ENCODE measurements at places on chromosomes 2 and 18.

DNA sequence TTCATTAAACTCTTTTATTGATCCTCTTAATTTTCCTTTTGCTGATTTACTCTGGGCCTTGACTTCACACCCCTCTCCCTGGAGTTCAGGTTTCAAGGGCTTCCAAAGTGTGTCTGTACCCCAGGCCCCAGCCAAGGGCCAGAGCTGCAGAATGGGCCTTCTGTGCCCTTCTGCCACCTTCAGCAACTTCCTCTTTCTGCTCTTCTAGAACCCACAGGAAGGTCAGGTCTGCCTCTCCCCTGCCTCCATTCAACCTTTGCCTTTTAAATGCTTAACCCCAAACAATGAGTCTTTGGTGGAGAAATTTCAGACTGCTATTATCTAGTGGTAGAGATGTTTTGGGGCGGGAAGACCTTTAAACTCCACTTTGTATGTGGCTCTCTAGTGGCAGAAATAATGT, 63.1 kb downstream of the TSN start:
- DNase-seq, result no peak

- DNase-seq, result no peak
These were observed 221.0 kb downstream of the MTX2 start for GRCh38 chr2:176490061-176490861.

DNA sequence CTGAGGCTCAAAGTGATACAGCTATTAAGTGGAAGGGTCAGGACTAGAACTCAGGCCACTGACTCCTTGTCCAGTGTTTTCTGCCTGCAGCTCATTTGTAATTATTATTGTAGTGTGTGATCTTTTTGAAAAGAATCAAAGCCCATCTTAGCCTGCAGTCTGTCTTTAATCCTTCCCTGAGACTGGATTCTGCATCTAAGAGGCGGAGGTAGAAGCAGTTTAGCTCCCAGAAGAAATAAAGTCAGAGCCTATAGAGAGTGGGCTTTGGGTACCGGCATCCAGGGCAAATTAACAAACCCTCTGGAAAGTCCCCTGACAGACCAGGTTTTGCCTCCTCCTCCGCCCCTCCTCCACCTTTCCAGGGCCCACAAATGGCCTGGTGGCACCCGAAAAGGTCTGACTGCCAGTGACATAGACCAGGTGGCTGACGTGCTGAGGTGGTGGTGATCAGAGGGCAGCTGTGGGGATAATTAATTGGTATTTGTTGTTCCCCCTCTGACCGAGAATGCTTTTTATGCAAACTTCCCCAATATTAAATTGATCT, 2.2 kb upstream of the RAX start:
- DNase-seq, result no peak

DNA sequence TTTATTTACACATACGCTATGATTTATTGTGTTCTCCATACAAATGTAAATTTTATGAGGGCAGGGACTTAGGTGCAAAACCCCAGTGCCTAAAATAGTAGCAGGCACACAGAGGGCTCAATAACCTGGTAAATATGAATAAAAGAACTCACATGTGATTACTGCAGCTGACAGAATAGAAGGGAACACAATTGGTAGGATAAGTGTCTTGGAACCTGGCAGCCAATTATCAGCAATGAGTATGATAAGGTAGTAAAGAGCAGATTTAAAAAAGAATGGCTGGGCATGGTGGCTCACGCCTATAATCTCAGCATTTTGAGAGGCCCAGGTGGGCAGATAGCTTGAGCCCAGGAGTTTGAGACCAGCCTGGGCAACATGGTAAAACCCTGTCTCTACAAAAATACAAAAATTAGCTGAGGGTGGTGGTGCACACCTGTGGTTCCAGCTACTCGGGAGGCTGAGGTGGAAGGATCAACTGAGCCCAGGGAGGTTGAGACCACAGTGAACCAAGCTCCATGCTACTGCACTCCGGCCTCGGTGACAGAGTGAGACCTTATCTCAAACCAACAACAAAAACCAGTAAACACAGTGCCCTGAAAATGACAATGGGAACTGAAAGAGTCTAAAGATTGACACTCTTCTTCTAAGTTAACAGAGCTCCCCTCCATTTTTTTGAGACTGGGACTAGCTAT, 9.9 kb downstream of the SNRPG start:
- DNase-seq, result no peak

DNA sequence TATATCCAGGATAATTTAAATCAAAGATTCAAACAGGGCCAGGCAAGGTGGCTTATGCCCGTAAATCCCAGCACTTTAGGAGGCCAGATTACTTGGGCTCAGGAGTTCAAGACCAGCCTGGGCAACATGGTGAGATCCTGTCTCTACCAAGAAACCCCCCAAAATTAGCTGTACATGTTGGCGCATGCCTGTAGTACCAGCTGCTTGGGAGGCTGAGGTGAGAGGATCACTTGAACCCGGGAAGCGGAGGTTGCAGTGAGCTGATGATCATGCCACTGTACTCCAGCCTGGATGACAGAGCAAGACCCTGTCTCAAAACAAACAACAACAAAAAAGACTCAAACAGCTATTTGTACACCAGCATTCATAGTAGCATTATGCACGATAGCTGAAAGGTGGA, 9.2 kb downstream of the RAB10 start:
- no peak for DNase-seq

DNA sequence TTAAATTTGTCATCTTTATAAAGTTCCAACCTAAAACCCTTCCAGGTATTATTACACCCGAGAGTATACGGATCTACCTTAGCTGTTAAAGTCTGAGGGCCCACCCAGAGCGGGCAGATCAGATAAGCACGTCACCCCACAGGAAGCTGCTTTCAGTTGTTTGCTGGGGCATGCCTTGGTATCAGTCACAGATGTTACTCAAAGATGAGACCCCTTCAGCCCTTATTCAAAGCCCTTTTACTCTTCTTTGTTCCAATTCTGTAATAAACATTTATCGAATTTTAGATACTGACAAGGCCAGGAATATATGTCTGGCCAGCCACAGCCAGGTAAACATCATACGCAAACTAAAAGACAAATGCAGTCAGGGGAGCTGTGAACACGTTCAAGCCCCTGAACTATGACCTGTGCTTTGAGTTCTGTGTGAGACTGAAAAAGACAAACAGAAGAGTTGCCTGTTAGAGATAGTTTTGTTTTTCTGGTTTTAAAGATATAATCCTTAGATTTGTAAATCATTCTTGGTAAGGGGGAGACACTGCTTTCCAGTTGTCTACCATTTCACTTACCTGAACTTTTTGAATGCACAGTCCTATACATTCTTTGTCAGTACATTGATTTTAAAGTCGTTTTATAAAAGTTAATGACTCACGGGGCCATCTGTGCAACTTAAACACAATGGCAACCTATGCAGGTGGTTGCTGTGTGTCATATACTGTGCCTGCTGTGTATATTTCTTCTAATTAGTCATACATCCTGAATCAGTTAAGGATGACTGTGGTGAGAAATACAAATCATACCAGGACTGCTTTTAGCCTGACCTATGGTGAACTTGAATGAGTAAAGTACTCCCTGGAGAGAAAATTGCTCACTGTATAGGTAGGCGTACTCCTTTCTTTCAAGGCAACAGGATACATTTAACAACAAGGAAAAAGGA, 100.5 kb upstream of the ITPRID2 start:
- DNase-seq, result no peak

- no peak for DNase-seq
These were observed 706 bp upstream of the BCL11A start for GRCh38 chr2:60554074-60554645.

DNA sequence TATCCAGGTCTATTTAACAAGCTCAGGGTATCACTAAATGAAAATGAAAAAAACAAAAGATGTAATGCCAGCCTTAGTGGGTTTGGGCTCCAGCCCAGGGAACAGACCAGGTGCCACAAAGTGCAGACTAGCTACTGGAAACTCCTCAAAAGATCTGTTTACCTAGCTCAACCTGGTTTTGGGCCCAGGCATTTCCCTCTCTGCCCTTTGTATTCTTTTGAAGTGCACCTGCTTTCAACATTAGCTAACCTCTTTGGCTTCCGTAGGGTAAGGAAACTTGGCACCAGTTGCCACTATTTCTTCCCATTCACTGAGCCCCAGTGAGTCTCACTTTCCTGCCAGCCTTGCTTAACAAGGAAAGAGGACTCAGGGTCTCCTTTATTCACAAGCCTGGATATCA, 123.6 kb upstream of the CDCA7 start:
- peak; percentile 92 for DNase-seq

DNA sequence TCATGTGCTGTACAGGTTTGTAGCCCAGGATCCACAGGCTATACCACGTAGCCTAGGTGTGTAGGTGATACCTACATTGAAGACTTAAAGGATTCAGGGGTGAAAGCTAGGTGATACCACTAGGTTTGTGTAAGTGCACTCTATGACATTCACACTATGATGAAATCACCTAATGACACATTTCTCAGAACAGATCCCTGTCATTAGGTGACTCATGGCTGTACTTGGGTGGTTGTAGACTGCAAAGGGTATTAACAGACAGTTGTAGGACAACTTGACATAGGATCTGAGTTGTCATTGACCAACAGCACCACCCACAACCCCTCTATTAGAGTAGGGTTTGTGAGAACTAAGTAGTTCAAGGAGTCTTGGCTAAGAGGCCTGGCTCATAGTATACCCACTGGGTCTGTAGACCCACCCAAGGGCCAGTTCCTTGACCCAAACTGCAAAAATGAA, 27.7 kb upstream of the SMCHD1 start:
- no peak for DNase-seq

DNA sequence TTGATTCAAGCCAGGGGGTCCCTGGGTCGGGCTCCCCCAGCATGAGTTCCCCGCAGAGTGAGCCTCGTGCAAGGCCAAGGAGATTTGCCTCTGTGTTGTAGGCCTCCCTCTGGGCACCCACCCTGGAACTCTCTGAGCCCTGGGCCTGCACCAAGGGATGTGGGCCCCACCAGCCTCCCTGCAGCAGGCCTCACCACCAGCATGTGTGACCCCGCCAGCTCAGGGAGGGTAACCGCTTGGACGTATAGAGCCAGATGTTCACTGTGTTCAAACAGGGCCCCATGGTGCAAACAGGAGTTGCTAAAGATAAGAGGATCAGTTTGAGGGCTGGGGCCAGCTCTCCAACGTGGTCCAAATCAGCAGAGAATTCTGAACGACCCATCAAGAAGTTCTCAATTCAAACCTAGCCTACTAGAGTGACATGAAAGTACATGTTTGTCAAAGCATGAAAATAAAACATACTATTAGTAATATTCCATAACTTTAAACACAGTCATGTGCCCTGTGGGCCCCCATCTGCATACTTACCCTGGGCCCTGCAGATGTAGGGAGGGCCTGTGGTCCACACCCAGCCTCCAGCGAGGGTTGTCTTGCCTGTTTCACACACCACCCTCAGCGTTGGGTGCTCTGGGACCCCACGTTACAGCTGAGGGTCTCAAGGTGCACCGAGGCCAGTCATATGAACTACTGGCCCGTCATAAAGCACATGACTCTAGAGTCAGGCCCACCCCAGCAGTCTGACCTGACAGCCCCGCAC, 5.5 kb upstream of the TUBB6 start:
- no peak for DNase-seq

DNA sequence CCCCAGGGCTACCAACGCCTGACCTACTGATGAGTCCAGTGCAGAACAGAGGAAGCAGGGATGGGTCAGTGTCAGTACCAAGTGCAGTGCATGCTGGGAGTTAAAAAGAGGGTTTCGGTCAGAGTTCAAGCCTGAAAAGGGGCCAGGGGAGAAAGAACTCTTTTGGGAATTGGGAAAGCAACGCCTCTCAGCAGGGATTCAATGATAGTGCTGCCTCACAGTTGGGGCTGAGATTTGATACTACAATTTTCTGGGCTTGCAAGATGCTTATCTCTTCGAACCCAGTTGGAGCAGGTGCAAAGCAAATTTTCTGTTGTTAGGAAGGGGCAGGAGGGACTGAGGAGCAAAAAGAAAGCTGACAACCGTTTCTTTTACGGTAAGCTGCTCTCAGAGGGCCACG, 82.6 kb downstream of the CERKL start:
- peak; percentile 69 for DNase-seq

DNA sequence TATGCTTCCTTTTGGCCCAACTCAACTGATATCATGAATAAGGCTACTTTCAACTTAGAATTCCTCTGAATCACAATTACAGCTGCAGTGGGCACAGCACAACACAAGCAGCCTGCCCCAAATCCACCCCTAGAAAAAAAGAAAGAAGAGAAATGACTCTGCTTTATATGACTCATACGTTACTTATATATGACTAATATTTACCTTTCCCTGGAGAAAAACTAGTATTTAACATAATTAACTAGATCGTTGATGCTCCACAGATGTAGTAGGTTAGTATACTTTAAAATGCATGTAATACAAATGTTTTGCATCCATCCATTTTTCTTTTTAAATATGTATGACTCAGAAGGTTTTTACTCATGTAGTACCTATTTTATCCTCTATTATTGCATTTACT, 133.3 kb upstream of the UNC80 start:
- DNase-seq, result no peak

- DNase-seq, result no peak
These were observed 63.2 kb downstream of the ASB1 start for GRCh38 chr2:238489896-238490295.

- DNase-seq, result no peak
These were observed 19.7 kb downstream of the CABLES1 start for GRCh38 chr18:23154823-23155500.

GRCh38 chr2:30323499-30323898, 92.2 kb downstream of the LBH start:
- DNase-seq, result no peak

- DNase-seq, result no peak
These were observed 129.1 kb downstream of the NRP2 start for GRCh38 chr2:205811387-205811786.

DNA sequence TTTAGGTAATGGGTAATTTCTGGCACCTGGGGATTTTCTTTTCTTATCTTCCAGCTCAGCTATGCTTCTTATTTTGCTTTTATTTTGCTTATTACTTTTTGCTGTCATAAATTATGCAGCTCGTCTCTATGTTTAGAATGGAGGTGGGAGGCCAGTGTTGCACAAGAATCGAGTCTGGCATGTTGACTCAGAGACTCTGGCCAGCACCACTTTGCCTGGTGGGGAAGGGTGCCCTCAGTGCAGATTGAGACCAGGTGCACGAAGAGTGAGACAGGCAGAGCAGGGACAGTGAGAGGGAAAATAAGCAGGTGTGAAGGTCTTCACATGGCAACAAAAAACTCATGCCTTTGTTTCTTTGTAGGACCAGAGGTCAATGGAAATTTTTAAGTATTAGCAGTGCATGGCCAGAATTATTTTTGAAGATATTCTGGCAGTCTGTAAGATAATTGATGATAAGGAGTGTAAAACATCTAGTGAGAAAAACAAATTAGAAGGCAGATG, 59.2 kb upstream of the SLC5A7 start:
- DNase-seq, result no peak

DNA sequence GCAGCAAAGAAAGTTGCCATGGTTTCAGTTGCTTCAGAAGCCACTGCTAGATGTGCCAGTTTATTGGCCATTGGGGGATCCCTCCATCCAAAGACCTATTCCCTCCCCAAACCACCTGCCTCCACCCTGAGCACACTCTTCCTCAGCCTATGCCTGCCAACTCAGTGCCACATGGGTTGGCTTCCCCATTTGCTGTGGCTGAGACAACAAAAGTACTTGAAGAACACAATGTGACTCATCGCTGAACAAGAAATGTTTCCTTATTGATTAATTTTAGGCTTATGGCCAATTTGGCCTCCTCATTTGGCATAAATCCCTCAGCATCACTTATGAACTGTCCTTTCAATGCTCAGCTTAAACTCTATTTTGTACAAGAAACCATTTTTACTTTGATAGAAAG, 215.9 kb downstream of the TMEM247 start:
- DNase-seq, result no peak

- no peak for DNase-seq
These were observed 13.4 kb upstream of the GLS start for GRCh38 chr2:190867212-190867611.
